ENCODE measurements at places on chromosomes 6 and 20. TPM values are rescaled to one million over a fixed set of nuclear protein-coding genes. Genes with fewer than 3 reads are reported as not detected.
A peak's percentile ranks its signal among the peaks of the same experiment; 100 is the strongest.

DNA sequence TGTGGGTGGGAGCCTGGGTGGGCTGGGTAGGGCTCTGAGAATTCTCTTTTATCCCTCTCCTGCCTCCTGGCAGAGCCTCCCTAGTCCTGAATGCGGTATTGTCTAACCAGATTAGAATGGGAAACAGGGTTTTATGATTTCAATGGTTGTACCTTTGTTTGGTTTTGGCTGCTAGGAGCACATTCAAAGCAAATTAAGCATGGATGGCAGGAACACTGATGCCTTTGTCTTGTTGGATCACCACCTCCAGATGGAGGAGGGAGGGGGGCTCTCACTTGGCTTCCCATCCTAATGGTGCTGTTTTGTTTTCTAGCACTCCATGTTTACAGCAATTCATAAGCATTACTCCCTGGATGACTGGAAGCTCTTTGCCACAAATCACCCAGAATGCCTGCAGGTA, 11.6 kb downstream of the GMPR start:
- DNase-seq: no peak

- no peak for DNase-seq
Measured at GRCh38 chr6:15150207-15150606, 95.7 kb upstream of the JARID2 start.

- no peak for DNase-seq
Measured at GRCh38 chr6:20790032-20790791, 256.0 kb downstream of the CDKAL1 start.

DNA sequence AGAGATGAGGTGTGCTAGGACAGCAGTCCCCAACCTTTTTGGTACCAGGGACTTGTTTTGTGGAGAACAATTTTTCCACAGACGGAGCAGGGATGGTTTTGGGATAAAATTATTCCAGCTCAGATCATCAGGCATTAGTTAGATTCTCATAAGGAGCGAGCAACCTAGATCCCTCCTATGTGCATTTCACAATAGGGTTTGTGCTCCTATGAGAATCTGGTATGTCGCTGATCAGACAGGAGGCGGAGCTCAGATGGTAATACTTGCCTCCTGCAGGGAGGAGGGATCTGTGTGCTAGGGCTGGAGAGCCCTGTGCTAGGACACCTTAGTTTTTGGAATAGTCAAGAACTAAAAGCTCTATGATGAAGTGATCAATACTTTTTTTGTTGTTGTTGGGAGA, 2.5 kb downstream of the SMIM13 start:
- DNase-seq: peak; percentile 65

GRCh38 chr20:59149678-59150504, 13.7 kb upstream of the ZNF831 start:
- no peak for DNase-seq

GRCh38 chr6:29796026-29796425, 31.6 kb upstream of the HLA-G start:
- DNase-seq: no peak

DNA sequence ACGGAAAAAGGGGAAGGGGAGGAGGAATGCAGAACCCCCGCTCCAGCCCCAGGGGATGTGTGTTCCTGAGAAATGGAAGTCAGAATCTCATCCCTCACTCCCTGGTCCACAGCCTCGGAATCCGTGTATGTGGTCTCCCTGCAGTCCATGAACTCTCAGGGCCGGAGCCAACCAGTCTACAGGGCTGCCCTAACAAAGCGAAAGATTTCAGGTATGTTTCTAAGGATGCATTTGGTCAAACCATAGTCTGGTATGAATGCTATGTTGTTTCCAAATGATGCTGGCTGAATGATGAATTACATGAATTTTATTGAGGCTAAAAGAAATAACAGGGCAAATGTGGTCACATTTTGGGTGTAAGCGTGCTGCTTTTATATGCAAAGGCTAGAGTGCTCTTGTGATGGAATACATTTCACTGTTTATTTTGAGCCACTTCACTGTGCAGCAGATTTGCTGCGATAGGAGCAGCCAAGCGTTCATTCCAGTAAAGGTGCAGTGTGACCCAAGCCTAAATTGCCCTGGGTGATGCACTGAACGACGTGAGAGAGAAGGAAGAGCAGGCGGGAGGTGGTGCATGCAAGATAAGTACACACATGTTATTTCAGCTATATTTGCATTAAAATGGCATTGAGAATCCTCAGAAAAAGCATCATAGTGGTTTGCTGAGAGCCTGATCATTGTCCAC, 52.4 kb downstream of the FNDC1 start:
- no peak for DNase-seq

DNA sequence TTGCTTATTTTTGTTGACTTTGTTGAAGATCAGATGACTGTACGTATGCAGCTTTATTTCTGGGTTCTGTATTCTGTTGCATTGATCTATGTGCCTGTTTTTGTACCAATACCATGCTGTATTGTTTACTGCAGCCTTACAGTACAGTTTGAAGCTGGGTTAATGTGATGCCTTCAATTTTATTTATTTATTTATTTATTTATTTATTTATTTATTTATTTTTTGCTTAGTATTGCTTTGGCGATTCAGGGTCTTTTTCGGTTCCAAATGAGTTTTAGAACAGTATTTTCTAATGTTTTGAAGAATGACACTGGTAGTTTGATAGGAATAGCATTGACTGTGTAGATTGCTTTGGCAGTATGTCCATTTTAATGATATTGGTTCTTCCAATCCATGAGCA, 210.3 kb downstream of the EPM2A start:
- DNase-seq: no peak

DNA sequence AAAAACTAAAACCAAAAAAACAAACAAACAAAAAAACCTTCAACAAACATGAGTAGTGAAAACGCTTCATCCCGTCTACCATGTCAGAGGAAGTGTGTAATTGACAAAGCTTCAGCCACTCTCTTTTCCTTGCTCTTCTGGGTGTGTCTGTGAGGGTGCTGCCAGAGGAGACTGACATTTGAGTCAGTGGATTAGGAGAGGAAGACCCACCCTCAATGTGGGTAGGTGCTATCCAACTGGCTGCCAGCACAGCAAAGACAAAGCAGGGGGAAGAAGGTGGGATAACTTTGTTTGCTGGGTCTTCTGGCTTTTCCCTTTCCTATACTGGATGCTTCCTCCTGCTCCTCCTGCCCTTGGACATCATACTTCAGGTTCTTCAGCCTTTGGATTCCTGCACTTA, 145.6 kb downstream of the TASP1 start:
- DNase-seq: peak; percentile 50

GRCh38 chr6:156977527-156978291, 200.5 kb downstream of the ARID1B start:
- DNase-seq: no peak

- peak; percentile 86 for DNase-seq
Measured at GRCh38 chr6:108497883-108498282, 62.8 kb upstream of the FOXO3 start.

DNA sequence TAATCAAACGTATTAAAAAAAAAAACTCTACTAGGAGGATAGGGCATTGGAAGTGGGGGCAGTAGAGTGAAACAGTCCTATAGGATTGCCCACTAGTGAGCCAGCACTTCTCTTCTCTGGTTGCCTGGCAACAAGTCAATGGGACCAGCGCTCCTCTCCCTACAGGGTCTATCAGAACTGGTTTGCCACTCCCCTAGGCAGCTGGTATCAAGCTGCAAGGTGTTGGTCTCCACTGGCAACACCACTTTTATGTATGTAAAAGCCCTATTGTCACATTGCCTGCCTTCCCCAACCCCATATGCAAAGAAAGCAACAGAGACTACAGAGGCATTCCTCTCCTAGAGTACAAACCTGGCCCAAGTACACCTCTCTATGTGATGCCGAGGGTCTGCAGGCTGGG, 166.9 kb upstream of the MCHR2 start:
- DNase-seq: peak; percentile 86

GRCh38 chr6:6390849-6391602, 70.6 kb upstream of the F13A1 start:
- DNase-seq: peak; percentile 12

DNA sequence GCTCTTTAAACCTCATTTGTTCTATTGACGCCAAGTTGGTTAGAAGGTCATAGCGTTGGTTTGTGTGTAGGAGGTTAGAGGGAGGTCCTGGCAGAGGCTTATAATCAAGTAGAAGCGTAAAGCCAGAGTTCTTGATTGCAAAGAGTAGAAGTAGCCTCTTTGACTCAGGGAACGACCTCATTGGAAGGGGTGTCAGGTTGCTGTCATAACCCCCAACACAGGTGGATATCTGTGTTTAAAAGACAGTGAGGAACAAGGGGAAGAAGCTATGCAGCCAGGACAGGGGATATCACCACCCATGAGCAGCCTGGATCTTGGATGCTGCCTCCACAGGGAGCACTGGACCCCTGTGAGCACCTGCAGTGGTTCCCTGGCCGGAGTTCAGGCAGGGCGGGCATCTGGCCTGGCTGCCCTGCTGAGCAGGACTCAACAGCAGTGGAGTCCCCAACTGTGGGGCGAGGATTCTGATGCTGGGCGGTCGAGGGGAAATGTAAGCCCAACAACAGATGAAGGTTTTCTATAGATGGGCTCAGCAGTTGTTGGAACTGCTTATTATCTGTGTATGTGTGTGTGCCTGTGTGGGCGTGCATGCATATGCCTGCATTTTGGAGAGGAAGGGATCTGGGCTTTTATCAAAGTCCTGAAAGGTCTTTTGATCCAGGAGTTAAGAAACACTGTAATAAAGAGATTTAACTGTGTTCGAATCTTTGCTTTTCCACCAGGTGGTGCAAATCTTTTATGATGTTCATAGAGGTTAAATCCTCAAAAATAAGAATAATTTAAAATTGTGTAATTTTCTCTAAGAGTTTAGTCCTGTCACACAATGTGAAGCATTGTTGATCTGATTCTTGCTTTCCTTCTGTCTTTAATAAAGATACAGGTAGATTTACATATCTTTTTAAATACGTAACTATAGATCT, 27.7 kb downstream of the HIVEP1 start:
- peak; percentile 34 for DNase-seq

DNA sequence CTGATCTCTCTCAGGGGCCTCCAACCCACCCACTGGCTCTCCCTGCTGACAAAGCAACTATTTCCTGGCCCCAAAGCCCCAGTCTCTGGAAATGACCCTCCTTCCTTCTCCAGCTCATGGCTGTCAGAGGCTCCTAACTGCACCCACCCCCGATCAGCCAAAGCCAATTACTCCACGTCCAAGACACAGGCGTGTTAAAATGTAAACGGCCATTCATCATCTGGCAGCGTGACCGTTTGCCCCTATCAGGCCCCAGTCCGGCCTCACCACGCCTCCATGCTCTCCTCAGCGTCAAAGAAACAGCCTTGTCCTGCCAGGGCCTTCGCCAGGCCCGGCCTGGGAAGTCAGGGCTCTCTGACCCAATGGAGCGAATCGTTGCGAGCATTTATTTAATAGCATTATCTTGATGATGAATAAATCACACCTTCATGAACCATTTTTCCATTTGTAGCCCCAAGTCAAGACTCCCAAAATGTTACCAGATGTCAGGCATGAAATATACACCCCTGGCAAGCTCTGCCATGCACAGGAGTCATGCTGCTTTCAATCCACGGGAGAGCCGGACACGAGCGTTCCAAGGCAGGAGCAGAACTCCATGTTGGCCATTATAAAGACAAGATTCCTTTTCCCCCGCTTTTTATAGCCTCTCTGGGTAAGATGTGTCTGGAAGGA, 17.7 kb downstream of the RIPOR3 start:
- no peak for DNase-seq

DNA sequence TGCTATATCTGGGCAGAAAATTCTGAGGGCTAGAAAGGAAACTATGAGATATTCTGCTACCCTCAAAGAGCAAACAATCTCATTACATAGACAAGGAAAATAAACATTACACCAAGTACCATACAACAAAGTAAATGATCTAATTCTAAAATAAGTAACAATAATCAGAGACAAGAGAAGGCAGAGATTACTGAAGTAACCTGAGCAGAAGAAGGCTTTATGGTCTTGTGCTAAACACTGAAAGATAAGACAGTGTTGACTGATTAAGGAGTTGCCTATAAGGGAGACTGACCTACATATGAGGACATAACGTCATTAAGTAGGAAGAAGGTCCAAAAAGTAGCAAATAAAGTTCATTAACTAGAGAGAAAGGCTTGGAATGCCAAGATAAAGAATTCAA, 134.2 kb downstream of the MTFR2 start:
- DNase-seq: no peak

DNA sequence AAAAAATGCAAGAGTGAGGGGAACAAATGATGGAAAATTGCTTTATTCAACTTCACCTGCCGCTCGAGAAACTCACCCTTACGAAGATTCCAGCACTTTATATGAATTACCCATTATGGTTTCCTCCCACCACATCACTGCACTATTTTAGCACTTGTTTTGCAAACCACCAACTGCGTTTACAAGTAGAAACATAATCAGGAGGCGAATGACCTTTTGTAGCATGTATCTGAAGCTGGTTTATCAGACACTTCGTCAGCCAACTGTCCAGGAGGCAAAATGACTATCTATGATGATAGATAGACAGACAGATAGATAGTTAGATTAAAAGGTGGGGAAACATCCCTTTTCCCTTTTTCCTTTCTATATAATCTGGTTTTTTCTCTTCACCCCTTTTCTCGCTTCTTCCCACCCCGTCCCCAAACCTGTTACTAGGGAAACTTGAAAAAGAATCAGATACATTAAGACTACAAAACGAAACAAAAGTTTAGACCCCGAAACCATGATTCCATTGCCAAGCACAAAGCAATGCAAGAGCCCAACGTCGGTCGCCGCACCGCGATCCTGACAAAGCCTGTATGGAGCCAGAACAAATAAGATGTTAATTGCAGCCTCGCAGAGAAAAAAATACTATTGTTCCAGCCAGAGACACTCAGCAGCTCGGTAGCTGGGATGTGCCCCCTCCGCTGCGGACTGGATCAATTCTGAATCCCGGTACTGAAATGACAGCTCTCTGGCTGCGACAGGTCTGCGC, 933 bp upstream of the ADGRB3 start:
- no peak for DNase-seq

GRCh38 chr20:5630071-5630470, 120.1 kb upstream of the SHLD1 start:
- peak; percentile 8 for DNase-seq

DNA sequence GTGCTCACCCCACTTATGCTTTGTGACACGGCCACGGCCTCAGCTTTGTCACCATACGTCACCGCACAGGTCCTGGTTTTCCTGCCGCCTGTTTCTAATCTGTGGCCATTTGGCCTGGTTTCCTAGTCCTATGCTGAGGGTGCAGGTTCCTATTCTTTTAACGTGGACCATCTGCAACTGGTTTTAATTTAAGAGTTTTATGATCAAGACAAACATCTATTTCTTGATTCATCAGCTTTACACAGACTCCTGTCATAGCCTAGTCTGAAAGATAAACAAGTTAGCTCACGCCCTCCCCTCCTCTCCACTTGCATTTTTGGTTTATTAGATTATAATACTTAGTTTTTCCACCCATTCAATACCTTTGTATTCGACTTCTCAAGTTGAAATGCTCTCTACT, 97.5 kb upstream of the RPS6KA2 start:
- no peak for DNase-seq

ID4 gene
- polyA plus RNA-seq: 3.7 TPM

PREX1 gene
- 2.6 TPM for polyA plus RNA-seq

SIRPD gene
- not detected for polyA plus RNA-seq

PACRG gene
- 0.52 TPM for polyA plus RNA-seq

NINL gene
- polyA plus RNA-seq: 18.0 TPM

C6orf132 gene
- 22.2 TPM for polyA plus RNA-seq

Measured in GM23338 (cell line).